ENCODE measurements at places on chromosomes 1 and 21.

- no peak for DNase-seq
- H3K27me3 ChIP-seq, result no peaks in the 10 kb centered on the region
- H3K36me3 ChIP-seq, result no peaks in the 10 kb centered on the region
Observed at GRCh38 chr1:196933531-196934189, 9.9 kb upstream of the CFHR2 start.

GRCh38 chr1:41917076-41917475 is 1.6 kb downstream of the HIVEP3 start:
- H3K27ac ChIP-seq, result no peak overlapping the region
- H3K27me3 ChIP-seq, result no peaks in the 10 kb centered on the region
- peaks cover 69% of the 10 kb centered on the region for H3K4me1 ChIP-seq
- no peak for DNase-seq
- no peaks in the 10 kb centered on the region for H3K36me3 ChIP-seq
- peak overlapping the region; percentile 78 for H3K4me3 ChIP-seq

- H3K27me3 ChIP-seq, result no peaks in the 10 kb centered on the region
- no peak for DNase-seq
- no peak overlapping the region for H3K4me3 ChIP-seq
- no peak overlapping the region for H3K27ac ChIP-seq
Observed at GRCh38 chr1:116291024-116291423, 82.0 kb upstream of the ATP1A1 start.

GRCh38 chr1:48066936-48067335 is 69.8 kb upstream of the TRABD2B start:
- H3K4me3 ChIP-seq, result no peak overlapping the region
- no peaks in the 10 kb centered on the region for H3K27me3 ChIP-seq
- DNase-seq, result no peak

- no peak overlapping the region for H3K27ac ChIP-seq
- DNase-seq, result no peak
- H3K27me3 ChIP-seq, result peaks cover under 1% of the 10 kb centered on the region
- no peak overlapping the region for H3K4me3 ChIP-seq
Observed at GRCh38 chr1:98749152-98749756, 87.7 kb downstream of the SNX7 start.

- H3K36me3 ChIP-seq, result no peaks in the 10 kb centered on the region
- H3K27ac ChIP-seq, result no peak overlapping the region
Observed at GRCh38 chr1:119784191-119784781, 15.6 kb upstream of the HMGCS2 start.

DNA sequence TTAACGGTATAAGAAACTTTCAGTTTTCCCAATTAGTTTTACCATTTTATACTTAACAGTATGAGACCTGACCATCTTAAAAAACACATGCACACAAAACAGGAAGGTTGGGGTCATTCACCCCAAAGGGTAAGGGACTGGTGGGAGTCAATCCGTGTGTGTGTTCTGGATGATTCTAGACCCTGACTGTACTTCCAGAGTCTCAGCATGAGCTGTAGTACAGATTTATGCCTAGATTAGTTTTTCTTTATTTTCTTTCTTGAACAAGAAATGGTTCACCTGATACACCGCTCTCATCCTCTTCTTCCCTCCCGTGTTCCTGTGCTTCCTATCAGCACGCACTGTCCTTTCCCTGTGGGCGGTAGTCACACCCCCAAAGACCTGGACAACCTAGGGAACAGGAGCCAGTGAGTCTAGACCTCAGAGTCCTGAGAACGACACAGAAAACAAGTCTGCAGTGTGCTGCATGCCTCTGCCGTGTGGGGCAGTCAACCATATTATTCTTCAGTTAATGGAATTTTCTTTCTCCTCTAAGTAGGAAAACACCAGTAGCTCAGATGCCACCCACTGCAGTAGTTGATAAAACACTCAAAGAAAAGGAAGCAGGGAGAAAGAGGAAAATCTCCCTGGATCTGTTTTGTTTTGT is 38.9 kb upstream of the MRPS6 start:
- peaks cover 15% of the 10 kb centered on the region for H3K4me1 ChIP-seq
- H3K4me3 ChIP-seq, result no peak overlapping the region
- no peak overlapping the region for H3K27ac ChIP-seq
- no peak for DNase-seq
- H3K27me3 ChIP-seq, result no peaks in the 10 kb centered on the region

- H3K36me3 ChIP-seq, result no peaks in the 10 kb centered on the region
- peaks cover 6% of the 10 kb centered on the region for H3K4me1 ChIP-seq
- no peak for DNase-seq
- no peak overlapping the region for H3K4me3 ChIP-seq
- H3K27me3 ChIP-seq, result no peaks in the 10 kb centered on the region
Observed at GRCh38 chr21:44006017-44006619, 6.0 kb upstream of the TRAPPC10 start.

- H3K4me3 ChIP-seq, result no peak overlapping the region
- no peak overlapping the region for H3K27ac ChIP-seq
- H3K36me3 ChIP-seq, result no peaks in the 10 kb centered on the region
Observed at GRCh38 chr1:204647114-204647804, 38.3 kb downstream of the LRRN2 start.

DNA sequence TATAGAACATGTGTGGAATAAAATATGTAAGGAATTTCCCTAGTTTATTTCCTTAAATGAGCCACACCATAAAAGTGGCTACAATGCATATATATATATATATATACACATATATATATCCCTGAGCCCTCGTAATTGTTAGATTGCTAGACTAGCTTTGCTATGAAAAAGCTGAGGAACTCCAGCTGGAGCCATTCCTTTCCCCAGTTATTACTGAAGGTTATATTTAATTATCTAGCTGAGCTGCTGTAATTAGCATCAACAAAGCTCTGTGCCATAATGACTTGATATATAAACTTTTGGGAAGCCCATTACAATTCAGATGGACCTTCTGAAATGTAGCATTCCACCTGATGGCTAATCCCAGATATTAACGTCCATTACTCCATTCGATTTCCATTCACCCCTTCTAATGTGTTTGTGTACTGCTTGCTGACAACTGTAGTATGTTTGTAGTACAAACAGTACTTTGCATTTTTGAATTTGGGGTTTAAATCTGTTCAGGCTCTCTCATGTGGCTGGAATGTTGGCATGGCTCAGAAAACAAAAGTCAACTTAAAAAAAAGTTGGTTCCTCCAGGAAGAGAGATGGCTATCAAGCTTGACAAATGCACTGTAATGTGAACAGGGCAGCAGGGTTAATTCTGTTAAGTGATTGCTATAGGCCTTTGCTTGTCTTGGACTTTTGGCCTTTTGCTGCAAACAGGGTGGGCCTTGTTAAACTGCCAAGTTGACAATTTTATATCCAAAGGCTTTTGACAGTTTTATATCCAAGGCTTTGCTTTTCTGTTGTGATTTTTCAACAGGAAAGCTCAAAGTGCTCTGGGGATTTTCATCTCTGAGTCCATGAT is 170.0 kb downstream of the LTN1 start:
- peaks cover 2% of the 10 kb centered on the region for H3K36me3 ChIP-seq
- H3K27ac ChIP-seq, result no peak overlapping the region
- H3K4me1 ChIP-seq, result peaks cover 3% of the 10 kb centered on the region
- no peak overlapping the region for H3K4me3 ChIP-seq
- no peaks in the 10 kb centered on the region for H3K27me3 ChIP-seq
- DNase-seq, result no peak

DNA sequence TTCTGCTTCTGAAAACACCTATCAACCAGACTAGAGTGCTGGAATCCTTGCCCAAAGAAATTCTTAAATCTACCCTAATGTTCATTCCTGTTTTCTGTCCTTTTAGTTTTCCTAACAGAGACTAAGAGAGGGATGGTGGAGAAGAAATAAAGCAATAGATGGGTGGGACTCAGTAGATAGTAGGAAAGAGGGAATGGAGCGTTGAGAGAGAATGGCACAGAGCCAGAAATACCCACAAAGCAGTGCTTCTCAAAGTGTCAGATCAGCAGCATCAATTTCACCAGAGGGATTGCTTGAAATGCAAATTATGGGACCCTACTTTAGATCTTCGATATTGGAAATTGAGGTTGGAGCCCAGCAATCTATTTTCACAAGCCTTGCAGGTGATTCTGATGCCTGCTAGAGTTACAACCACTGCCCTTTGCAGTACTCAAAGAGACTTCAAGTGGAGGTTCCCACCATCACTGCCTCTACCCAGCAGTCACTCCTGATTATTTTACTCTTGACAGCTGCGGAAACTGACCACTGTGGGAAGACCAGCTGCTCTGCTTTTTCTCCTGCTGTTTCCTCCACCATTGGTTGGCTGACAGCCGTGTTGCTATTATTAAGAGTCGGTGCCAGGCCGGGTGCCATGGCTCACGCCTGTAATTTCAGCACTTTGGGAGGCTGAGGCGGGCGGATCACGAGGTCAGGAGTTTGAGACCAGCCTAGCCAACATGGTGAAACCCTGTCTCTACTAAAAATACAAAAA is 11.4 kb upstream of the PRPF3 start:
- H3K4me3 ChIP-seq, result no peak overlapping the region
- H3K27ac ChIP-seq, result no peak overlapping the region
- H3K27me3 ChIP-seq, result no peaks in the 10 kb centered on the region
- no peaks in the 10 kb centered on the region for H3K4me1 ChIP-seq
- DNase-seq, result no peak
- peaks cover 22% of the 10 kb centered on the region for H3K36me3 ChIP-seq

DNA sequence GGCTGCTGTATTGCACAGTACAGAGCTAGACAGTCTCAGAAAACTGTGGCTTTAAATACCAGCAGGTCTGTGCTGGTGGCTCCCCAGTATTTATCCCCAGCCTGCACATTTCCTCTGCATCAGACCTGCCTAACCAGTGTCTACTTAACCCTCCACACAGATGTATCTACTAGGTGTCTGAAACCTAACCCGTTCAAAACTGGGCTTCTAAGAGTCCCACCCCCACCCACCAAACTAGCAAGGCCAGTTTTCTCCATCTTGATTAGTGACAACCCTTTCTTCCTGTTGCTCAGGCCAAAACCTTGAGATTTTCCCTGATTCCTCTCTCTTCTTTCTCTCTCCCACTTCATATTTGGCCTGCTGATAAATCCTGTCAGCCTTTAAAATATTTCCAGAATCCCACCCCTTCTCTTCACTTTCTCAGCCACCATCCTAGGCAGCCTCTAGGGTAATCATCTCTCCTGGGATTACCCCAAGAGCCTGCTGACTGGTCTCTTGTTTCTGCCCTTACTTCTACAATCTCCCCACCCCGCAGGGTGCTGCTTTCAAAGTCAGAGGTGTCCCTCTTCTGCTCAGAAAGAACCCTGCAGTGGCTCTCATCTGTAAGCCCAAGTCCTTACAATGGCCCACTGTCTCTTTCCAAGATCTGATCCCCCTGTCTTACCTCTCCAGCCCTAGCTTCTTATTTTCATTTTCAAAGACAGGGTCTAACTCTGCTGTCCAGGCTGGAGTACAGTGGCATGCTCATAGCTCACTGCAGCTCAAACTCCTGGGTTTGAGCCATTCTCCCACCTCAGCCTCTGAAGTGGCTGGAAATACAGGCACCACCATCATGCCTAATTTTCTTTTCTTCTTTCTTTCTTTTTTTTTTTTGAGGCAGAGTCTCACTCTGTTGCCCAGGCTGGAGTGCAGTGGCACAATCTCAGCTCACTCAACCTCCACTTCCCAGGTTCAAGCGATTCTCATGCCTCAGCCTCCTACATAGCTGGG is 45.2 kb downstream of the H3-3A start:
- H3K27me3 ChIP-seq, result no peaks in the 10 kb centered on the region
- no peaks in the 10 kb centered on the region for H3K36me3 ChIP-seq
- DNase-seq, result no peak
- no peak overlapping the region for H3K27ac ChIP-seq

- no peak overlapping the region for H3K4me3 ChIP-seq
- H3K27ac ChIP-seq, result no peak overlapping the region
- no peak for DNase-seq
- peaks cover 3% of the 10 kb centered on the region for H3K4me1 ChIP-seq
- H3K27me3 ChIP-seq, result no peaks in the 10 kb centered on the region
Observed at GRCh38 chr1:53576866-53577760, 117.9 kb downstream of the DMRTB1 start.

GRCh38 chr1:107940701-107941100 is 24.3 kb downstream of the VAV3 start:
- H3K36me3 ChIP-seq, result peaks cover 14% of the 10 kb centered on the region
- H3K4me3 ChIP-seq, result no peak overlapping the region
- DNase-seq, result no peak
- peaks cover 54% of the 10 kb centered on the region for H3K4me1 ChIP-seq
- no peak overlapping the region for H3K27ac ChIP-seq

GRCh38 chr1:153058826-153059784 is 1.8 kb upstream of the SPRR2A start:
- H3K36me3 ChIP-seq, result no peaks in the 10 kb centered on the region
- H3K27me3 ChIP-seq, result peaks cover 24% of the 10 kb centered on the region
- DNase-seq, result no peak
- no peak overlapping the region for H3K27ac ChIP-seq

GRCh38 chr1:172469717-172470116 is 25.8 kb upstream of the PIGC start:
- H3K36me3 ChIP-seq, result no peaks in the 10 kb centered on the region
- H3K27me3 ChIP-seq, result peaks cover 8% of the 10 kb centered on the region
- no peak overlapping the region for H3K4me3 ChIP-seq
- H3K4me1 ChIP-seq, result no peaks in the 10 kb centered on the region
- DNase-seq, result no peak

DNA sequence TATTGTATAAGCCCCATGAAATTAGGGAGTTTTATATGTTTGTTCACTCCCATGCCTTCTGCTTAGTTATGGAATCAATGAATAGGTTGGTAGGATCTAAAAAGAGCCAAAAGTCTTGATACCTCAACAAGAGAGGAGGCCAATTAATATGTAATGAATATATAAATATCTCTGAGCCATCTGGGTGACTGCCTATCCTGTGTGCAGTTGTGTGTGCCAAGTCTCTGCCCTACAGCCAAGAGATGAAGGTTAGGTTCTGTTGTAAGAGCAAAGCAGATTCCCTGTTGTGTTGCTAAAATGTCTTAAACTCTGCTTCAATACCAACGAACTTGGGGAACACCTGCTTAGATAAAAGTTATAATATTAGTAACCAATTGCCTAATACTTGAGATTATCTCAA is 61.8 kb upstream of the GORAB start:
- H3K27ac ChIP-seq, result no peak overlapping the region
- no peak for DNase-seq
- H3K36me3 ChIP-seq, result no peaks in the 10 kb centered on the region
- no peaks in the 10 kb centered on the region for H3K4me1 ChIP-seq
- H3K27me3 ChIP-seq, result peaks cover 25% of the 10 kb centered on the region

- no peak overlapping the region for H3K27ac ChIP-seq
- H3K27me3 ChIP-seq, result peaks cover 21% of the 10 kb centered on the region
- no peaks in the 10 kb centered on the region for H3K4me1 ChIP-seq
- no peak for DNase-seq
Observed at GRCh38 chr1:203454986-203455471, 20.6 kb upstream of the PRELP start.
